ENCODE measurements at places on chromosomes 3 and 15.

DNA sequence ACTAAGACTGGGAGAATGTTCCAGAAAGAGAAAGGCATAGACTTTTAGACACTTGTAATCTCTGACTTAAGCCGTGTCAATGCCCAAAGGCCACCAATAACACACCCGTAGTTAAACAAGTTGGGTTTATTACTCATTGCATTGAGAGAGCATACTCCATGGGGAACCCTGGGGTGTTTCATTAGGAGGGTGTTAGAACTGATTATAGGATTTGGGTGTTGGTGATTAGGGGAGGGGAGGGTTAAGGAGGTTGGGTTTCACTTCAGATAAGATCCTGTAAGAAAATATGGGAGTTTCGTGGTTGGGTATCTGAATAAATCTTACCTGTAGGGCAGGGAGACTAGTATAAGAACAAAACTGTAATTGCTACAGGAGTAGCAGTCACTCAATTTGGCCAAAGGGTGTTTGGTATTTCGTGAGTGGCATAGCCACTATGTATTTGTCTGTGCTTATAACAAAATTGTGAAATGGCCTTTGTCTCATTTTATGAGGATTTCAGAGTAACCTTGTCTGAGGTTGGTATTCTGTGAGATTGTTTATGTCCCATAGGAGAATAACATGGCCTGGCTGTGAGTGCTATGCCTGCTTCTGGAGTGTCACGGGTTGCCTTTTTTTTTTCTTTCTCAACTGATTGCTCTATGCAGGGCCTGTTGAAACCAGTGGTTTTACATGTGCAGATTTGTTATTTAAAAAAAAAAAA lies 2.9 kb downstream of the HACD3 start:
- no peak for DNase-seq

GRCh38 chr3:57787867-57788623 lies 31.9 kb downstream of the SLMAP start:
- no peak for DNase-seq

DNA sequence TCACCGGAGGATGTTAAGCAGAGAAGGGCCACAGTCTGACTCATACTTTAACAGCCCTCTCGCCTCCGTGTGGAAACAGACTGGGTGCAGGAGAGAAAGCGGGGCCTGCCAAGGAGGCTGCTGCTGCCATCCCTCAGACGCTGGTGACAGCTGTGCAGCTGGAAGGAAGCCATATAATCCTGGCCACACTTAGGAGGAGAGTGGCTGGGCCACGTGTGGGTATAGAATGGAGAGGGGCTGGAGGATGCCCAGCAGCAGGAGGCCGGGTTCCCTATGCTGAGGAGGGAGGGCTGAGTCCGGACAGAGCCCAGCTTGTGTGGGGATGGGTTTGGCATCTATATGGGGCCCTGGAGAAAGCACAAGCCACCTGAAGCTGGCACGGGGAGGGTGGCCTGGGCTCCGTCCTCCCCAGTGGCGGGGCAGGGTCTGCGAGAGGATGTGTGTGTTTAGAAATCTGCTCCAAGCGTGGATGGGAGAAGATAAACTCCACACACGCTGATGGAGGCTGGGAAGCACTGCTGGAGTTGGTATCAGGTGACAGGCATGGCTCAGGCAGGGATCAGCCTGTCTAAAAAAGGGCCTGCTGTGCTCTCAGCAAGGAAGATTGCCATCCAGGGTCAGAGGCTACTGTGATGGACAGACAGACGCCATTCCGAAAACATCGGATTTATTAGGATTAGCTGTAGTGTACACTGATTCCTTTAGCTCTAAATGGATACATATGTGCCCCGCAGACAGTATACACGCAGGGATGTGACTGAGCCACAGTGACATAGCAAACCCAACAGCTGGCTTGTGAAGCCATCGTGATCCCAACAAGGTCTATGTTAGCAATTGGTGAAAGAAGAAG lies 15.9 kb downstream of the ABTB1 start:
- peak; percentile 7 for DNase-seq

DNA sequence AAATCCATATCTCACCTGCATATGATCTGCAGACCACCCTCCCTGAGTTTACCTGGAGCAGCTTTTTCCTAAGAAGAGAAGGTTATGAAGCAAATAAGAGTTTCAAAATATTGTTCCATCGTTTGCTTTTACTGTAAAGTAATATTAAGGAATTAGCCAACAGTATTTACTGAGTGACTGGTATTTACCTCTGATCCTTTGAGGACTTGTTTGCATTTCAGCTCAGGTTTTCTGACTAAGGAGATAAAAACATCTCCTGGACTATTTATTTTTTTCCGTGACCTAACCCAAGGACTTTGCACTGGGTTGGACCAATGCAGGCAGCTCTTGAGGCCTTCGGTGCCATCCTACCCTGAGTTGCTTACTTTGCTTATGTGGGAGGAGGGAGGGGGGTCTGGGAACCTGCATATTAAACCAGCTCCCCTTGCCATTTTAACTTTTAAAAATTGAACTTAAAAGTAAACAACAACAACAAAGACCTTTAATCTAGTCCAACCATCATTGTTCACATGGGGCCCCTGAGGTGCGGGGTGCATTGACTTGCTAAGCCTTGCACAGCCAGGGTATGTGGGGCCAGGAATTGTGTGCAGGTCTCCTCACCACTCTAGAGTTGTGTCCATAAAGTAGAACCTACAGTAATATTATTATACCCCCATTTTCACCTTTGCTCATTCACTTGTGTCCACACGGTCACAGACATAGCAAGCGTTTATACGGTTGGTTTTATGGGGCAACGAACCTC lies 39.3 kb downstream of the TRAK1 start:
- DNase-seq: no peak

DNA sequence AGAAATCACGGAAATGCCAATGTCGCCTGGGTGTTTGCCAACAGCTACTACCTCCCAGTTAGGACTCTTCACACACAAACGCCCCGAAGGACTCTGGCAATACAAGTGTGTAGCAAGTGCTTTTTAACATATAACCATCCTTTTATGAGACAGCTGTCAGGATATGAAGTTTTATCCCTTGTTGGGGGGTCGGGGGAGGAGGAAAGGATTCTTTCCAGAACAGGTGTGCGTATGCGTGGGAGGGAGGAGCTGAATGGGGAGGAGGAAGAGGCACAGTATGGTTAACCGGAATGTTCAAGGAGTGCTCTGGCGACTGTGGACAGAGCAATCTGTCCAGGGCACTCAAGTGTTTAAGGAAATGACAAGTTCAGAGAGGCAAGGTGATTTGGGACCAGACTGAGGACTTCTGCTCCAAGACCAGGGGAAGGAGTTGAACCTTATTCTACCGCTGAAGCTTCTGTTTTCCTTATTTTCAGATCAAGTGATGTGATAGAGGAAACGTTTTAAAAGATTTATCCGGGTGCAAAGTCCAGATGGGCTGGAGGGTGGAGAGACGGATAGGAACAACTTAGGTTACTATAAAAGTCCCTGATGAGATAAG lies 1.3 kb downstream of the TSPAN3 start:
- no peak for DNase-seq

GRCh38 chr15:90863987-90864386 lies 4.4 kb upstream of the FURIN start:
- DNase-seq: no peak

DNA sequence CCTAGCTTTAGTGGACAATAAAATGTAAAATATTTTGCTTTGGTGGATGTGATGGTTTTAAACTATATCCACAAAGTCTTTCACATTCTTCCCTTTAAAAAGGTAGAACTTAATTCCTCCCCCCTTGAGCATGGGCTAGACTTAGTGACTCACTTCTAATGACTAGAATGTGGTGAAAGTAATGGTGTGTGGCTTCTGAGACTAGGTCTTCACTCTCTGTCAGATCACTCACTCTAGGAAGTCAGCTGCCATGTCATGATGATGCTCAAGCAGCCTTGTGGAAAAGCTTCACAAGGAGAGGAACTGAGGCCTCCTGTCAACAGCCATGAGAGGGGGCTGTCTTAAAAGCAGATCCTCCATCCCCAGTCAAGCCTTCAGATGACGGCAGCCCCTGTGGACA lies 4.2 kb downstream of the LRRC2 start:
- DNase-seq: no peak

- DNase-seq: no peak
These were observed 9.5 kb upstream of the SEMA7A start for GRCh38 chr15:74443100-74443909.

DNA sequence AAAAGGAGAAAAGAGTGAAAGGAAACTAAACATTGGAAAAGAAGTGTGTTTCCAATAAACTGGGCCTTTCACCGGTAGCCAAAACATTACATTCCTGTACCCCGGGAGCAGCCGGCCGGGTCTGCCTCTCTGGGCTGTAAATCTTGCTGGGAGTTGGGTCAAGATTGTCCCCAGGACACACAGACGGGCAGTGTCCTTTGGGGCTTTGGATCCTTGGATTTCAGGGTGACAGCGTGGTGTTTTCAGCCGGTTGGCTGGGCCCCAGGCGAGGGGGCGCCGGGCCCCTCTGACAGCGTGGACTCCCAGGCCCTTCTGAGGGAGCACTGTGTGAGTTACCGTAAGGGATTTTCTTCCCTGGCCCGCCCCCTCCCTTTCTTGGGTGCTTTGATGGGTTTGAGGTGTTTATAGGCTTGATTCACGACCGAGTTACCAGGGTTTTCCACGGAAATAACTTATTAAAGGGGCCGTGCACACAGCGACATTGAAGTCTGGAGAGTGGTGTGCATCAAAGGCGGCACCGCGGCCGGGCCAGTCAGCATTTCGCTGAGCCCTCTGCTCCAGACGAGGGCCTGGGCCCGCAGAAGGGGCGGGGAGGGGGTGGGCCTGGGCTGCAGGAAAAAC lies 27.4 kb downstream of the SMAD6 start:
- DNase-seq: no peak

DNA sequence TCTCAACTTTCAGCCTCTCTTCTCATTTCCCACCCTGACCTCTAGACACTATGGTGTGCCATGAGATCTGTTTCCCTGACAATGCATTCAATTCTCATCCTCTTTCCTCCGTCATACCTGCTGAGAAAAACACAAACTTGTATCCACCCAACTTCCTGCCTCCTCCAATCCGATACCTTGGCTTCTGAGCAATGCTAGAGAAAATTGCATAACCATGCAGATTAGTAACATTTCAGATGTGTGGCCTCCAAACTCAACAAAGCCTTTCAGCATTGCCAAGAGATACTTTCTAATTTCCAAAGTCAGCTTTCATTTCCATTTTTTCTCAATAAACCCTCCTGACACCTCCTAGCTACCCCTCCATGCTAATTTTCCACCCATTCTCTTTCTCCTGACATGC lies 88.5 kb downstream of the MINAR1 start:
- DNase-seq: no peak

GRCh38 chr3:14879211-14879874 lies 60.6 kb downstream of the FGD5 start:
- DNase-seq: peak; percentile 27

DNA sequence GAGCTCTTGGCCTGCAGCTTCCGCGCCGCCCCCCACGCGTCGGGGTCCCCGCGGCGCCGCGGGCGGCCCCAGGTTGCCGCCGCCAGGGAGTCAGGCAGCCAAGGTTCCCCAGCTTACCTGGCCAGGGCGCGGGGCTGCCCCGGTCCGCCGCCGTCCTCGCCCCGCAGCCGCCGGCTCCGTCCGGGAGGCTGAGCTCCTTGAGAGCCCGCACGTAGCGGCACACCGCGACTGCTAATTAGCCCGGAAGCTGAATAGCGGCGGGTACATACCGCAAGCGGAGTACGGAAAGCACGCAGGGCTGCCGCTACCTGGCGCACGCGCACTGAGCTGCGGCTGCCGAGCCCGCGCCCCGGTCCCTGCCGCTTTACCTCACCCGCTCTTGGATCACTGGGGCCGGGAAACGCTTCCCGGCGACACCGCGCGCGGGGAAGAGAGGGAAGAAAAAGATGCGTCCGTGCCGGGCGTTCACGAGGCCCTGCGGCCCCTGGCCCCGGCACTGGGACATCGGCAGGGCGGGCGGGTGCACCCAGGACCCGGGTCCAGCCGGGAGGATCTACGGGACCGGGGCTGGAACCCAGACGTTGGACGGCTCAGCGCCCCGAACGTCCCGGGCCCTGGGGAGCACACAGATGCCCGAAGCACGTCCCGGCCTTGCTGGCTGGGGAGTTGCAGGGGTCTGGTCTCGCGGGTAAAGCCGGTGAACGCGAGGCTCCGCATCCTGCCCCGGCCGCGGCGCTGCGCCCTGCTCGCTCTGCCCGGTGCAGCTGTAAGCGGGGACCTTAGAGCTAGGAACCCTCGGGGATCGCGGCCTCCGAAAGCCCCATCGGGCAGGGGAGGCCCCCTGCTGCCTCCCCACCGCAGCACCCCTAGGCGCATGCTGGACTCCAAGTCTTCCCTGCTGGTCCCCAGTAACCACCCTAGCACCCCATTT lies at the start of gene GOLGA8B:
GOLGA8B (minus strand) TSS at position 253 of the 931 bp plus-strand sequence. CDS start 47,739 bp downstream, outside the sequence.
- DNase-seq: peak; percentile 75

- DNase-seq: no peak
These were observed 41.6 kb downstream of the ACAN start for GRCh38 chr15:88844749-88845386.

DNA sequence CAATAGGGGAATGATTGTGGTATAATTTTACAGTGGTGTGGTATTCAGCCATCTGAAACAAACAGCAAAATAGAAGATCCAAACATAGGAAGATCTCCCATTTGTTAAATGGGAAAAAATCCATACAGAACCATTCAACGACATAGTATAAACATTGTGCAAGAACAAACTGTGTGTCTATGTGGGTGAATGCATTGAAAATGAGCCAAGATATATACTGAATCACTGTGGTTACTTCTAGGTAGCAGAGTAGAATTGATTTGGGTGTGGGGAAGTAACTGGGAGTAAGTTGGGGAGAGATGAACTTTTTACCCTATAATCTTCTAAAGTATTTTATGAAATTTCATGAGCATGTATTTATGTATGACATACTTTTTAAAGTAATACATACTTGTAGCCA lies 123.1 kb upstream of the UMPS start:
- DNase-seq: no peak

GRCh38 chr3:158165141-158165655 lies 55.3 kb downstream of the RSRC1 start:
- DNase-seq: no peak

DNA sequence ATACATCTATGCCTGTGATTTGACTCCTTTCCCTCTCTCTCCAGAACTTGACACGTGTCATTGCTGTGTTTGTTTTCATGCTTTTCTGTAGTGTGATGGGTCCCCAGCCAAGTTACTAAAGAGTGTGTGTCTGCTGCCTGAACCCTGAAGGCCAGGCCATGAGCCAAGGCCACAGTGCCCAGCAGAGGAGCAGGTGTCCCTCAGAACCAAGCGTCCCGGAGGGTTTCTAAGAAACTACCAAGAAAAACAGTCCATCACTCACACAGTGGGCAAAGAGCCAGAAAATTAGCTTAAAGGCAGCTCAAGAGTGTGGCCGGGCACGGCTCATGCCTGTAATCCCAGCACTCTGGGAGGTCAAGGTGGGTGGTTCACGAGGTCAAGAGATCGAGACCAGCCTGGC lies 35.2 kb downstream of the FBXO45 start:
- DNase-seq: no peak

- DNase-seq: no peak
These were observed 54.9 kb upstream of the WNT7A start for GRCh38 chr3:13934813-13935212.
